GM20000 (cell line): ENCODE measurements at places on chromosomes 6 and 20.

DNA sequence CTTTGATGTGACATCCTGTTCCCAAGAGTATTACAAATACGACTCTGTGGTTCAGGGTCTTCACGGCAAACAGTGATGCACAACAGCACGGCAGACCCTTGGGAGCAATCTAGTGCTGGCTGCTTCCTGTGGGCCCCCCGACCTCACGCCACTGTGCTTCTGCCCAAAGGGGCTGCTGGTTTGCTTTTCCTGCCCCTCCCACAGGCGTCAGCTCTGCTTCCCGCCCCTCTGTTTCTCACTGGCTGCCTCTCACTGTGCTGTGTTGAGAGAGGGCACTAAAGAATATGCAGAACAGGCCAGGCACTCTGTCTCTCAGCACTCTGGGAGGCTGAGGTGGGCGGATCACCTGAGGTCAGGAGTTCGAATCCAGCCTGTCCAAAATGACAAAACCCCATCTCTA is 554.5 kb upstream of the AGPAT4 start:
- DNase-seq = no peak

- DNase-seq = no peak
These were observed 14.4 kb upstream of the ADAM33 start for GRCh38 chr20:3696200-3696599.

DNA sequence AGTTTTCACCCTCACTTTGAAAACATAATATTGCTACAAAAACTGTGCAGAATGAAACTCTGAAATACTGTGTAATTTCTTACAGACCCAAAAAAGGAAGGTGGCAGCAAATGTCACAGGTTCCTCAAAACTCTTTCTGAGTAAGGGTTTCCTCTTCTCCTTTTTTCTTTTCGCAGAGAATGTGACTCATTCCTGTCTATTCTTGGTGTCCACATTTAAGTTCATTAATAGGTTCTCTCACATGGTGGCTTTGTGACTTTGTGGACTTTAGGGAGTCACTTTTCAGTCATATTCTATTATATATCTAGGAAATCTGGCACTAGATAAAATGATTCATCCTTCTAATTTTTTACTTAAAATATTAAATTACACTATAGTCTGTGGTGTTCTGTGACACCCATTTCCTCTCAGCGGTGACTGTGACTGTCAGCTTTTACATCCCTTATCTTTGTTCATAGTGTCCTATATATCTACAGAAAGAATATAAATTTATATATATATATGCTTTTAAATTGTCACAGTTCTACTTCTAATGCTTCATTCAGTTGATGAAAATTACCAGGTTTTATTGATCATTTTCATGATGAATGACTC is 126.8 kb upstream of the HCRTR2 start:
- peak; percentile 7 for DNase-seq

DNA sequence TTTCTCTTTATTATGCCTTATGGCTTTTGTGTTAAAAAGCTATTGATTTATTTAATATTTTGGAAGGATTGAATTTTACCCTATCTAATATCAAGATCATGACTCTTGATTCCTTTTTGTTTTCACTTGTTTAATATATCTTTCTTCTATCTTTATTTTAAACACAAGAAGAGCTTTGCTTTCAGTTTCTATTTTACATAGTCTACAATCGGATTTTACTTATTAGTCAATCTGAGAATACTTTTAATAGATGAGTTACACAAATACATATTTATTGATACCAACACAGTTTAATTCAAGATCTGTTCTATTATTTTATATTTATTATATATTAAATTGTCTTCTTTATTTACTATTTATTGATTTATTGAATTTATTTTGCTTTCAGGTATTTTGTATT is 218.8 kb downstream of the ESR1 start:
- DNase-seq = peak; percentile 11

- DNase-seq = no peak
These were observed 273.0 kb downstream of the ADGB start for GRCh38 chr6:146871611-146872425.
